Left renal cortex interstitium (tissue), 4 donors: ENCODE measurements at places on chromosomes 6 and 20.

- no peak for DNase-seq
These were observed 60.8 kb downstream of the PRDM1 start for GRCh38 chr6:106146852-106147351.

DNA sequence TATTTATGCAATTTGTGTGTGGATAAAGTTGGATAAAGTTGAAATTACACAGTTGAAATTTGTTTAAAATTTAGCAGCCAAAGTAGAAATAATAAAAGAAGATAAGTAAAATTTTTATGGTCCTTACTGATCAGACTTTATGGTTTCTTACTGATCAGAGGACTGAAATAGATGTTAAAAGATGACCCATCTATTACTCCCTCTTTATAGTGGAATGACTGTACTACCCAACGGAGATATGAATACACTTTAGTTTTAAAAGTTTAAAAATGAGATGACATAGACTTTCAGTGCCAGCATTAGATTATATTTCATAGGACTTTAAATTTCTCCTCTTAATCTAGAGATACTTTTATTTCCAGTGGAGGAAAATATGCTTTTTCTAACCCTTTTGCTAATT, 98.9 kb upstream of the ADGRF4 start:
- DNase-seq = no peak

GRCh38 chr20:2197166-2197565, 95.5 kb downstream of the STK35 start:
- DNase-seq = no peak

DNA sequence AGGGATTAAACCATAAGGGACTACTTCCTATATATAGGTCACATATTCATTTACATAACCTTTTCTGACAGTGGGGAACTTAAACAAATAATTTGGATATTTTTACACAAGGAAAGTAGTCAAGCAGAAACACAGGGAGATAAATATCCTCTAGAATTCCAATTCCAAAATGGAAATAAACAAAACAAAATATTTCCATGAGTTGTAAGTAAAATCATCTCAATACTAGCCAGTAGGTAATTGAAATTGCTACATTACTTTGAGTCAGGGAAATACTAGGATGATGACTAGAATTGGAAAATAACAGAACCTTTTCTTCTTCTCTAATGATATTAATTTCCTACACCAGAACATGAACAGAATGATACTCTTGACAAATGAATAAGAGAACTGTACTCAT, 1308.1 kb upstream of the GJE1 start:
- DNase-seq = no peak

DNA sequence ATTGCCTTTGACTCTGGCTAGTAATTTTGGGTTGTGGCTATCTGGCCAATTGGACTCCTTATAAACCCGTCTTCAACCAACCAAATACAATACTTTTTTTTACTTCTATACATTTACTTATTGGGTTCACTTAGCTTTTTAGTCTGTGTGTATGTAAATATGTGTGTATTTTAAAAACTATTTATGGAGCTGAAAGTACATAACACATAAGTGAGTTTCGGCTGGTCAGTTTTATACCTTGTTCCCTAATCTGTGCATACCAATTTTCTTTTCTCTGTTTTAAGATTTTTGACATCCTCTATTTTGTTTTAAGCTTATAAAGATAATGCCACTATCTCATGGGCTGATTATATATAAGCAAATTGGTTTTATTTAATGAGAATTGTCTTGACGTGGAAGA, 129.5 kb downstream of the LRRC1 start:
- no peak for DNase-seq

GRCh38 chr6:130485870-130486269, 120.1 kb downstream of the TMEM200A start:
- no peak for DNase-seq

- no peak for DNase-seq
These were observed 171.4 kb downstream of the PACRG start for GRCh38 chr6:162899148-162899547.

GRCh38 chr6:32405656-32406055, 1.3 kb downstream of the BTNL2 start:
- DNase-seq = no peak

DNA sequence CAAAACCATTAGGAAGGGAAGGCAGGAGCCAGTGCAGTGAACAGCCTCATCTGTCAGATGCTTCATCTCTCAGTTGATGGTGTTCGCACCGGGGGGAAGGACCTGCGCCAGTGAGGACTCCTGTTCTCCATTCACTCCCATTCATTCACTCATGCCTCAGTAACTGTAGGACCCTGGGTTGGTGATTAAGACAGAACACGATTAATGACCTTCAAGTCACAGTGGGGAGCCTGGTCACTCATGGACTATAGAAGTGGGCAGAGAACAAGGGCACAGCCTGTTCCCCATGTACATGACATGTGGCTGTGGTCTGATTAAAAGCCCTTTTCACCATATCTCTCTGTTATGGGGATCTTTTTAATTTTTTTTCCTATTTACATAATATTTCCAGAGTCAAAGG, 113.3 kb downstream of the RPS12 start:
- DNase-seq = no peak

- DNase-seq = no peak
These were observed 13.6 kb upstream of the RIPOR3 start for GRCh38 chr20:50704971-50705370.

DNA sequence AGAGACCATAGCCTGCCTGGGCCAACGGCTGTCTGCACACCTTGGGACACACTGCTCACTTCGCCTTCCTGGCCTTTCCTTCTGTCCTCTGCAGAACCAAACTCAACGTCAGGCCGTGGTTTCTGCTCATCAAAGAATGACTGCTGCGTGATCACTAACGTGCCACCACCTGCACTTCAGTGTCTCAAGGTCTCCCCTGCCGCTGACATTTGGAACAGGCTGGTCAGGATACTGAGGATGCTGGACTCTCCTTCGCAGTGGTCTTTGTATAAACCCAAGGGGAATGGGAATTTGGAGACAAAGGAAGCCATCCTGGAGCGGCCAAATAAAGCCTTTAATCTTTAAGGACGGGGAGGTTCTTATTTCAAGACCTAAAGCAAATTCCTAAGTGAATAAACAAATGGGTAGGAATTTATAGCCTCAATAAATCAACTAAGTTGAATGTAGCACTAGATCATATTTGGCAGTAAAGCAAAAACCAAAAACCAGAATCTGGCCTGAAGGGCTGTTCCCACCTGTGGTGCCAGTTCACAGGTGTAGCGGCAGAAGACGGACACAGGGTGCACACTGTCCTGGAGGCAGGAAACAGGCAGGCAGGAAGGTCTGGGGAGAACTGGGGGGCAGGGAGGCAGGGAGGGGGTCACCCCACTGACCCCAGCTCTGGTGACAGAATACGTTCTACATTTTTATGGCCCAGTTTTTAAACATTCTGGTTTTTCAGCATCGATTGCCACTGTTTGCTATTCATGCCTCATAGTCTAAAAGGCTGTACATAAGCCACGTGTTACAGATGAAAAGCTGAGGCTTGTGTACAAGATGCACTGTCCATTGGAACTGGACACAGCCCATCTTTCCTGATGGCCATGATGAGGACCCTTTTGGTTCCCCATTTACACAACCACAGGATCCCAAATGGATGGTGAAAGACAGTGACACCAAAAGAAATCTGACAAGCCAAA, 36.6 kb downstream of the ABHD12 start:
- no peak for DNase-seq

DNA sequence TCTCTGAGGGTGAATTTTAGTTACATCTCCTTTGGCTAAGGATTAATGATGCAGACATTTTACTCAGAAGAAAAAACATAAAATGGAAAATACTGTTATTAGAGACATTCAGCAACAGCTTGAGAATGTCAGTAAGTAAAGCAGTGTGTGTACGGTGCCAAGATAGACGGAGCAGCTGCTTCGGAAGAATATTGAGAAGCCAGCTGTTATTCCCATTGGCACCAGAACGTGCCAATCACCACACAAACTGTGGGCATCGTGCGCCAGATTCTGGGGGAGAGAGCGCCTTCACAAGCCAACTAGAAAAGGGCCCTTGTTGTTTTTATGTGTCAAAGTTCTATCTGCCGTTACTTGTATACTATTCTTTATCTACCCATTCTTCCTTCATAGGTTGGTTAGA, 163.4 kb downstream of the MTFR2 start:
- DNase-seq = no peak

- no peak for DNase-seq
These were observed 8.5 kb upstream of the GSTA5 start for GRCh38 chr6:52849137-52849536.

DNA sequence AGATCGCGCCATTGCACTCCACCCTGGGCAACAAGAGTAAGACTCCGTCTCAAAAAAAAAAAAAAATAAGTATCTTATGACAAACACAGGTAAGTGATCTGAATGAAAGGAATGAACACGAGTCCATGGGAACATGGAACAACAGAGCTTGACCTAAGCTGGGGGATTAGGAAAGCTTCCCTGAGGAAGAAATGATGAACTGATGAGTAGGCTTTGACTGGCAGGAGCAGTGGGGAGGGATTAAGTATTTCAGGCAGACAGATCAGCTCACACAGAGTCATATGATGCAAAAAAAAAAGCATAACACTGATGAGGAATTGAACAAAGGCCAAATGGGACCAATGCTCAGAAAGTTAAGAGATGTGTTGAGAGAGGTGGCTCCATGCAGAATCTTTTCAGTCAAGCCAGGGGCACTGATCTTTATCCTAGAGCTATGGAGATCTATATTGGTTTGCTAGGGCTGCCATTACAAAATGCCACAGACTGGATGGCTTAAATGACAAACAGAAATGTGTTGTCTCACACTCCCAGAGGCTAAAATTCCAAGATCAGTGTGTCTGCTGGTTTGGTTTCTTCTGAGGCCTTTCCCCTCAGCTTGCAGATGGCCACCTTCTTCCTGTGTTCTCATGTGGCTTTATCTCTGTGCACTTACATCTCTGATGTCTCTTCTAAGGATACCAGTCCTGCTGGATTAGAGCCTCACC, 85.6 kb downstream of the ANKRD6 start:
- no peak for DNase-seq

- no peak for DNase-seq
These were observed 72.3 kb upstream of the NCOA3 start for GRCh38 chr20:47429409-47429808.

- DNase-seq = no peak
These were observed 256.6 kb downstream of the TBC1D7 start for GRCh38 chr6:13071550-13072345.

GRCh38 chr6:35757456-35758123, 18.8 kb upstream of the CLPSL2 start:
- no peak for DNase-seq

DNA sequence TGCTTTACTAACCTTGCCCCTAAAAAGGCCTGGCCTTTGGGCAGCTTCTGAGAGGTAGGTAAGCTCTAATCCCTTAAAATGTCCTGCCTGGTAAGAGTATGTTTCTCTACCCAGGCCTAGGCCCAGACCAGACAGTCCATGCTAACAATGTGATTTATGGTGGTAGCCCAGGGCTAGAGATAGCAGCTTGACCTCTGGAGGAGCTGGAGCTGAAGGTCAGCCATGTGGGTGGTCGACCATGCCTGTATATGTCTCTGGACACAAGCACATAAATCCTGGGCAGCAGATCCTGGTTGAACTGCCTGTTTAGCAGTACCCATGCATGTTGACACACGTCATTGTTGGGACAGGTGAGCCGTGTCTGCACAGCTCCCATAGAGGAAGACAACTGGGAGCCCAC, 62.1 kb upstream of the PHACTR1 start:
- DNase-seq = no peak

DNA sequence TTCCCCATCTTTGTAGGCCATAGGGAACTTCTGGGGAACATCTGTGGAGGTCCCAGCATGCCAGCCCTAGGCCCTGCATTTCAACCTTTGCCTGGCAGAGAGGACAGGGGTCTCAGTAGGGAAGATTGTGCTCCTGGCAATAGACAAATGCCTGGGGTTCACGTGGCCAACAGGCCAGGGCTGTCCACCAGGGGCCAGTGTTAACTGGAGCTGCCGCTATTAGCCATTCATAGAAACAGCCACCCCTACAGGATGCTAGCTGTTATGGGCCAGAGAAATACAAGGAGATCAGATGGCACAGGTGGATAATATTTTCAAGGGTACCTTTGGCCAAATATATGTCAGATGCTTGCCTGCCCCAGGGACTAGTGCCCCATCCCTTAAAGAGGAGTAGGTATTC, 932.9 kb downstream of the QKI start:
- DNase-seq = no peak

DNA sequence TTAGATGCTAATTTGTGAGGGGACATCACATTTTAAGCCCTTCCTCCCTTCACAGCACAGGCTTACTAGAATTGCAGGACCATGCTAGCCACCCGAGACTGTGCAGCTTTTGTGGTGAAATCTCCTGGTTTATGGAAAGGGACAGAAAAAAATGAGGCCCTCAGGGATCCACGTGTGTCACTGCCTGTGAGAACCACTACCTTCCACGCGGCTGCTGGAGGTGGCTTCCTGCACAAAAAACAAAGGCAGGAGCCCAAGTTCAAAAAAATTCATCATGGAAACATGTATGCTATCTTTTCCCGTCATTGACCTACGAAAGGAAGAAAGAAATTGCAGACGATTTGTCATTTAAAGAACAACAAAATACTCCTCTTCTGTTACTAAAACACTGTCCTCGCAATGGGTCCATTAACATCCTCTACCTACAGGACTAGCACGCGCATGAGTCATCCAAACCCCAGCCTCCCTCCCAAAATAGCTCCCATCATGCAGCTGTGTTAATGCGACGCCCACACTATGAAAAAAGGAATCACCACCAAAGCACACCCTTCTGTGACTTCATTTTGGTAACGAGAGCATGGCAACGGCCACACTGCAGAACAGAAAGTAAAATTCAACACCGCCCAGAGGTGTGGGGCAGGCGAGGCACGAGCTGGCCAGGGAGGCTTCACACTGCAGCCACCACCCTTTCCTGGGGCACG, 45.7 kb downstream of the RAMACL start:
- DNase-seq = no peak

- no peak for DNase-seq
These were observed 52.6 kb downstream of the GINS1 start for GRCh38 chr20:25459916-25460535.

DNA sequence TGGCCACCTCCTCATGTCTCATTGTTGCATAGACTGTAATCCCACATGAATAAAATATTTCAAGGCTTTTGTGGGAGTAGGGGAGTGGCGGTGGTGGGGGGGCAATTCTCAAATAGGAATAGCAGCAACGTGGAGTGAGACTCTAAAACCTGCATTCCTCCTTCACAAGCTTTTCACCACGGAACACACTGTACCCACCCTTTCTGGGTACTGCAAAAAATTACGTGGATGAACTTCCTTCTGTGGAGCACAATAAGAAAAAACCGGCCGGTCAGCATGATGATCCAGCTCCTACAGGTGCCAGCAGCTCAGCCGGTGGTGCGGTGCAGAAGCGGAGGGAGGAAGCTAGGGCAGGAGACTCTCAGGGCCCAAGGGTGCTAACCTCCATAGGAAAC, 930 bp upstream of the RRAGD start:
- no peak for DNase-seq
